ENCODE measurements at places on chromosomes 13 and 19.
A peak's percentile ranks its signal among the peaks of the same experiment; 100 is the strongest.

- DNase-seq = no peak
Observed at GRCh38 chr19:12975221-12975741, 5.9 kb downstream of the DAND5 start.

GRCh38 chr19:19461671-19462622 lies 53.4 kb downstream of the TSSK6 start:
- peak; percentile 79 for DNase-seq

- DNase-seq = no peak
Observed at GRCh38 chr19:48814895-48815294, 4.1 kb upstream of the BCAT2 start.

- no peak for DNase-seq
Observed at GRCh38 chr19:1807695-1808394, 4.2 kb downstream of the ATP8B3 start.

DNA sequence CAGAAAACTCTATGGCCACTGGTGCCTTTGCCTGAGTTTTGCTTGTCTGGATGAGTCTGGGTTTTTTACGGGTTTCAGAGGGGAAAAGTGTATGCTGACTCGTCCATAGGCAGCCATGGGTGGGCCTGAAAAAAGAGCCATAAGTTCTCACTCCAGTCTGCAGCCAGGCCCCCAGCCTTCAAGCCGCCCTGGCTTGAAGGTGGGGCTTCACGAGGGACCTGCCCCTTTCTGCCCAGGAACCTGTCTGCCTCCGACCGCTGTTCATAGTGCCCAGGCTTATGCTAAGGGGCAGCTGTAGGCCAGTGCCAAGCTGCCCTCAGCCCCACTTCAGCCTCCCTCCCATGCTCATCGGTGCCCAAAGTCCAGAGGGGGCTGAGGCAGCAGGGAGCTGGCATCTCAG lies 385.2 kb downstream of the PCDH9 start:
- DNase-seq = no peak

GRCh38 chr13:46639033-46639981 lies 86.3 kb downstream of the LRCH1 start:
- no peak for DNase-seq

GRCh38 chr13:71632206-71632605 lies 234.8 kb downstream of the DACH1 start:
- DNase-seq = no peak

DNA sequence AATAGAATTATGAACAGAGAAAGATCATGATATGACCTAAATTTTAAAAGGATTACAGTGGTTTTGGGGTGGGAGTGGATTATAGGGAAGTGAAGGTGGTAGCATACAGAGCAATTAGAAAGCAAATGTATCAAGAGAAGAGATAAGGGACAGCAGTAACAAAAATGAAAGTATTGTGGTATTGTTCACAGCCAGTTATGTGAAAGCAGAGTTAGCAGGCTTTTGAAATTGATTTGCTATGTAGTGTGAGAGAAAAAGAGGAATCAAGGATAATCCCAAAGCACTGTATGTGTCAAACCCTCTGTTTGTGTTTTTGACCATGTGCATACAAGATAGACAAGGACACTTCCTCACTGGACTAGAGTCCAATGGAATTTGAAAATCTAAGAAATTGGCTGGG lies 1721.4 kb downstream of the PCDH9 start:
- no peak for DNase-seq

GRCh38 chr13:20424949-20425348 lies 100.7 kb downstream of the CRYL1 start:
- DNase-seq = no peak

DNA sequence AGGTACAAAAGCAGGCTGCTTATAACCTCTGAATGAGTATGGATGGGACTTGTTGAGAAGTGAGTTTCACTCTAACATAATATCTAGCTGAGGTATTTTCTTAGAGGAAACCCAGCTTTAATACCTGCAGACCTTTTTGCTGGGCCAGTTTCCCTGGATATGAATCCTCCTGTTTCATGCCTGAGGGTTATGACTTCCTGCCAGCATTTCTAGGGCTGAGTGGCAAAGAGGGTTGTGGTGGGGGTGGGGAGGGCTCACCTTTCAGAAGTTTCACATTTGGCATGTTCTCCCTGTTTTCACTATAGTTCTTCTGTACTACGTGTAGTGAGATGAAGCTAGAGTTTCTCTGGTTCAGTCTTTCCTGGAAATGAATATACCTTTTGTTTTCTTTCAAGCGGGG lies 73.7 kb downstream of the LACC1 start:
- DNase-seq = no peak

DNA sequence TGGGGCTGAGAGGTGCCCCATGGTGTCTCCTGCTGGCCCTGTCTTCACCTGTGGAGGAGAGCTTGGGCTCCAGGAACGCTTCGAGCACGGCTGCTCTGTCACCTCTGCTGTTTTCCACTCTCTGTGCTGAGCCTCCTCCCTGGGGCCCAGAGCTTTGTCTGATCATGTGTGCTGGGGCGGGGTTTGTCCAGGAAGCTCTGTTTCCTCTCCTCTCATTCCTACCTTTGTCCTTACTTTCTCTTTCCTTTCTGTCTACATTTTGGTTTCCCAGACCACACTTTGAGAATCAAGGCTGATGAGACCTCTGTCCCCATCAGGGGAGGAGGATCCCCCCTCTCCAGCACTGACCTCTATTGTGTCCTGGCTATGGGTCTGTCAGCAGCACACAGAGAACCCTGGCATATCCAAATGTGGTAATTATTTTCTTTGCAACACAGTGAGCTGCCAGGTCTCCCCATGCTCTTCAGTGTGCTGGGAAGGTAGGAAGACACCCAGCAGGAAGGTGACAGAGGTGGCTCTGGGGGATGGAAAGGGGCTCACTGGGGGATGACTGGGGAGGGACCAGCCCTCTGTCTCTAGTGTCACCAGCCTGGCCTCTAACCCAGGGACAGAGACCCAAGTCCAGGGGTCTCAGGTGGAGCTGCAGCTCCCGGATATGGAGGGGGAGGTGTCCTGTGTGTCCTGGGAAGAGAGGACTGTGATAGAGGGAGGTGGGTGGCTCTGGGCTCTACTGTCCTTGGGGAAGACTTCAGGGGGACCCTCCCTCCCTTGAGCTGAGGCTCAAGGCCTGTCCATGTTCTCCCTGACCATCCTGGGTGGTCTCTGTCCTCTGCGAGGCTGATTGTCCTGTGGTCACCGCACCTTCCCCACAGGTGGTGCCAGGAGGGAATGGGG lies at the start of gene CEACAM1:
Gene CEACAM1 (minus strand): TSS at position 128 of the 894 bp plus-strand sequence. CDS start 107 bp downstream, at position 21.
- peak; percentile 61 for DNase-seq

DNA sequence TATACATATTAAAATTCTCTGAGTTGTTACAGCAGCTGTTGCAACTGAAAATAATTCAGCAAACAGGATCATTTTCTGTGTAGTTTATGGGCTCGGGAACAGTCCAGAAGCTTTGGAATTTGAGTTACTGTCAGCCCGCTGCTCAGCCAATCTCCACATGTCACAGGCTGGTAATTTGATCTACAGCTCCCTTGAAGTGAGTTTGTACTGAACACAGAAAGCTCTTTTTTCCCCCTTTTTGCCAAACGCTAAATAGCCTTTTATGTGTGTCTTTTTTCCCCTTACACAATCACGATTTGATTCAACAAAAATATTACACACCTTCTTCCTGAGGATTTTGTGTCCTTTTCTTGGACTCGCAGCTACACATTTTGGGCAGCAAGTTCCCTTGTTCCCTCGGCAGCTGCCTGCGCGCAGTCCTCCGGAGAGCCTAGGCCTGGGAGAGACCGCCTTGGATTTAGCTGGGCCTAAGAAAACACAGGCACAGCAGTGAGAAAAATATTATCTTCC lies 371.4 kb downstream of the KCNRG start:
- DNase-seq = no peak

- DNase-seq = no peak
Observed at GRCh38 chr13:110208116-110208515, 98.8 kb downstream of the COL4A1 start.

- peak; percentile 75 for DNase-seq
Observed at GRCh38 chr19:30227661-30228112, 144.5 kb upstream of the ZNF536 start.

DNA sequence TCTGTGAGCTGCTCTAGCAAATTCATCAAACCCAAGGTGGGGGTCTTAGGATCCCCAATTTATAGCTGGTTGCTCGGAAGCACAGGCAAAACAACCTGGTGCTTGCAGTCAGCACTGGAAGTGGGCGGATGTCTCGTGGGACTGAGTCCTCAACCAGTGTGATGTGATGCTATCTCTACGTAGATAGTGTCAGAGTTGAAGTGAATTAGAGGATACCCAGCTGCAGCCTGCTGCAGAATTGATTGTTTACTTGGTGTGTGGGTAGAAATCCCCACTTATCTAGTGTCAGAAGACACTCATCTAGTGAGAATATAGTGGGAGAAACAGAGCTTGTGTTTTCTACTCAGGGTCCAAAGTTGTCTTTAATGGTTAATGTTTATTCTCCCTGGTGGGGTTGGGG lies 63.3 kb downstream of the CBY2 start:
- DNase-seq = no peak

- DNase-seq = no peak
Observed at GRCh38 chr19:55962186-55962585, 14.6 kb downstream of the NLRP8 start.

GRCh38 chr19:47063874-47064273 lies 15.4 kb upstream of the TMEM160 start:
- no peak for DNase-seq

- peak; percentile 80 for DNase-seq
Observed at GRCh38 chr19:41541990-41542584, 33.9 kb upstream of the CEACAM21 start.

DNA sequence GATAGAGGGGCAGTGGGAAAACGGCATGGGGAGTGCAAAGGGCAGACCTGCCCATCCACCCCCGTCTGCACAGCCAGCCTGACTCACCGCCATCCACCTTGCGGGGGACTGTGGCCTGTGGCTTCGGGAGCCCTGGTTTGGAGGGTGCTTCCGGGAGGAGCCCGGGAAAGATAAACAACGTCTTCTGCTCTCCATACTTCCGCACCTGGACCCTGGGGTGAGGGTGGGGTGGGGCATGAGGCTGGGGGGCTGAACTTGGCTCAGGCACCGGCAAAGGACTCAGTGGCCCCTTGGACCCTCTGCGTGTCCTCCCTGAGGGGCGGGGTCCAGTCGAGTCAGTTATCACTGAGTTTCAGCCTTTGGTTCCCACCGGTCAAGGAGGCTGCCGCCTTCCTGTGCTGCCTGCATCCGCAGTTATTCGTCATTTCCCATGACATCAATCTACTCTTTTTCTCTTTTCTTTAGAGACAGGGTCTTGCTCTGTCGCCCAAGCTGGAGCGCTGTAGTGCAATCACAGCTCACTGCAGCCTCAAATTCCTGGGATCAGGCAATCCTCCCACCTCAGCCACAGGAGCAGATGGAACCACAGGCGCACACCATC lies 3.2 kb downstream of the GPR108 start:
- DNase-seq = peak; percentile 20

- DNase-seq = no peak
Observed at GRCh38 chr13:82647540-82647939, 1234.7 kb downstream of the SLITRK1 start.

- no peak for DNase-seq
Observed at GRCh38 chr19:35431145-35431807, 16.8 kb upstream of the FFAR2 start.

DNA sequence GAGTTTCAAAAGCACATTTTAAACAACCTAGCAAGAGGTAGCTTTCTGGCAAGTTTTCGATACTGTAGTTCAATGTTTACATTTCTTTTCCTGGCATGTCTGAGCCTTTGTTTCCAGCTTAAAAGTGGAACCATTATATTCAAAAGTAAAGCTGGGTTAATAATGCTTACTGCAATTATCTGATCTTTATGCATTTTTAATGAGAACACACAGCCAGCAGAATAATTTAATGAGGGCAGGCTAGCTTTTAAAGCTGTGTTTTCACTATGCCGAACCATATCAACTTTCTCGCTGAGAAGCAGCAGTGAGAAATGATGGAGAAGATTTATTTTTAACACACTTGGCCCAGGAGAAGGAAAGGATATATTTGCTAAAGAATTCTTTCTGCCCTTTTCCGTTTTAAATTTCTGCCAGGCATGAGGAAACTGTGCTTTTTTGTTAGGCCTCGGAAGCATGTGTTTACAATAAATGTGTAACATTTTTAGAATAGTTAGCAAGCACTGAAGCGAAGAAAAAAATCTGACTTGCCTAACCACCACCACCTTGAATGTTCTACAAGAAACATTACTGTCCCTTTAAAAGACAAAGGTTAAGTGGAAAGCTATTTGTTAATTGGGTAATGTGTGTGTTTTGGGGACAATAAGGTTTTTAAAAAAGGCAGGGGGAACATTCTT lies 1.0 kb downstream of the MBNL2 start:
- no peak for DNase-seq

GRCh38 chr13:25946321-25946720 lies 105.5 kb downstream of the SHISA2 start:
- DNase-seq = no peak

GRCh38 chr13:33752597-33752996 lies 65.4 kb upstream of the RFC3 start:
- no peak for DNase-seq

DNA sequence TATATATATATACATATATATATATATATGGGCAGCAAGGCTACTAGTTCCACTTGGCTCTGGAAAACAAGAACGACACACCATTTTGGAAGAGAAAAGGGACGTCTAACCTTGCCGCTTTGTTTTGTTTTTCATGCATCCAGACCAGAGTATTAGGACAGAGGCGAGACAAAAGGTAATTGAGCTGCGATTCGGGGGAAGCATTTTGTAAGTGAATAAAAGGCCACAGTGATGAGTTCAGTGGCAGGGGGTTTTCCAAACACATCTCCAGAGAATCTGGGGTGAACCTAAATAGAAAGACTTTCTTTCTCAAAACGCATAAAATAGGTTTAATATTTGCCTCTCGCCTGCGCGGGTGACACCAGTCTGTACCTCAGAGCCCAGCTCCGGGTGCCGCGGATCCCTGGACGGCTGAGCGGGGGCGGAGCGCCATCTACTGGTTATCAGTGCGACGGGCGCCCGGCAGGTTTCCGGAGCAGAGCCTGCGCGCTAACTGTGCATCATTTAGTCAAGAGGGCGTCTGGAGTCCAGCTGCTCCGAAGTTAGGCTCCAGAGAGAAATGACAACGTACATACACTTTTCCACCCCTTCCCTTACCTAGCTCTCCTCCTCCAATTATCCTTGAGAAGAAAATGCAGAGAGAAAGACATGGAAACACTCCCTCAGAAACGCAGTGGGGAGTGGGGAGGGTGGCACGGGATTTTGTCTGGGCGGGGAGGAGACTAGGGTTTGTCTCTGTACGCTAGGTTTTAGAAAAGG lies 262.3 kb downstream of the TBC1D4 start:
- peak; percentile 89 for DNase-seq

DNA sequence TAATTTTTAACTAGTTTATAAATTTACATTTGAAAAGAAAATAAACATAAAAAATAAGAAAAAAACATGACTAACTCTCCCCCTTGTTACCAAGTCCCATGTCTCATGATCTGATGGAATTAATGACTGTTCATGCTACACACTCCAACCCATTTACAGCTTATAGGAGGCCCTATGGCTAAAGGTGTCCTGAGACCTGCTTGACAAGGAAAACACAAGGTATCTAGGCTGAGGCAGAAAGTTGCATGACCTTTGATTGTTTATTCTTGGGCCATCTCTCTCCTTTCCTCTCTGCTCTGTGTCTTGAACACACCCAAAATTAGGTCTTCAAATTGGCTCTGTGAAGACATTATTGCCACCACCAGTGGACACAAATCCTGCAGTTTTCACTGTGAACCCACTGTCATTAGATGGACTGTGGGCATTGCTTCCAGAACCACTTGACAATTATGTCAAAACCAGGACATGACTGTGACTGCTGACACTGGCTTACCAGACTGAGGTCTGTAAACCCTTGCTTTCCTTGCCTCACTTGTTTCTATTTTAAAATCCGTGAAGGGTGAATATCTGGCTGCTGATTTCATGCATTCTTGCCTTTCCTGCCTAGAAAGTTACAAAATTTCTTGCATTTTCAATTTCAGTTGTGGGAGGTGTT lies 386.5 kb upstream of the SPRY2 start:
- no peak for DNase-seq

- DNase-seq = no peak
Observed at GRCh38 chr19:1255186-1256161, 7.1 kb downstream of the MIDN start.

Data from Right ventricle myocardium superior (tissue), 1 donor.